Mesothelial cell of epicardium (in vitro differentiated cells): ENCODE measurements at places on chromosomes 5 and 9. TPM values are rescaled to one million over a fixed set of nuclear protein-coding genes. Genes with fewer than 3 reads are reported as not detected.

- DNase-seq, result no peak
Measured at GRCh38 chr5:160470437-160471361, 49.0 kb downstream of the PTTG1 start.

DNA sequence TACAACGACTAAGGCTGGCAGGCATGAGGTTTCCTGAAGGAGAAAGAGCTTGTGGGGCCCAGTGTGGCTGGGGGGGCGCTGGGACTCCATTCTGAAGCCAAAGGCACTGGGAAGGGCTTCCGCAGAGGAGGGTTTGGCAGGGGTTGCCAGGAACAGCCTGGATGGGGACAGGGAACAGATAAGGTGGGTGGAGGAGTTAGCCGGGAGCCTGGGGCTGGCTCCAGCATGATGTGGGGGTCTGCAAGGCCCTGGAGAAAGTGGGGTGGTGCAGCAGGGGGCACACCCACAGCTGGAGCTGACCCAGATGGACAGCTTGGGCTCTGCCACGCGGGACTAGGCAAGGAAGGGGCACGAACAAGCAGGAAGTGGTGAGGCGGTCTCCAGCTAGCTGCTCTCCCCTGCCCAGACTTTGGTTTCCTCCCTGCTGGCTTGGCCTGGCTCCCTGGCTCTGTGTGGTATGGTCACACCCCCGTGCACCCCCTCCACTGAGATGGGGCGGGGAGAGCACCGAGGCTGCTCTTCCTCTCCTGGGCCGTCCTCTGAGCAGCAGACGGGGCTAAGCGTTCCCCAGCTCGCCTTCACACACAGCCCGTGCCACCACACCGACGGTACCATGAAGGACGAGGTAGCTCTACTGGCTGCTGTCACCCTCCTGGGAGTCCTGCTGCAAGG, at the start of gene LTC4S:
Gene LTC4S, plus strand, starts transcription at position 519 of the 672 bp plus-strand sequence. Its CDS starts 95 bp downstream, at position 614.
- DNase-seq, result no peak

The GAS1 gene
- 47.8 to 50.6 TPM (median 49.1 TPM) in 3 replicates for total RNA-seq

The PTPRD gene
- total RNA-seq, result 109 to 112 TPM (median 109 TPM) in 3 replicates

The PCDHB7 gene
- total RNA-seq, result 1.4 to 1.8 TPM (median 1.6 TPM) in 3 replicates

GRCh38 chr9:114058688-114059046, 19.4 kb downstream of the AMBP start:
- DNase-seq, result no peak

DNA sequence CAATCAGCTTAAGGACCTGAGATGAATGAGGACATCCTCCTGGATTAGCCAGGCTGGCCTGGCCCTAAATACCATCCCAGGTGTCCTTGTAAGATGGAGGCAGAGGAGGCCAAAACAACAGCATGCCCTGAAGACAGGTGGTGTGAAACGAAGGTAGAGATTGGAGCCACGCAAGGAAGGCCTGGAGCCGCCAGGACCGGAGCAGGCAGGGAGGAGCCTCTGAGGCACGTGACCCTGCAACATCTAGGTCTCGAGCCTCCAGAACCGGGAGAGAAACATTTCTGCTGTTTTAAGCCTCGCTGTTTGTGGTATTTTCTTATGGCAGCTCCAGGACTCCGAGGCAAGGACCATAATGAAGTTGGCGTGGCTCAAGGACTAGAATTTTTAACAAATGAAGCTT, 9.7 kb upstream of the COL5A1 start:
- DNase-seq, result no peak

The CDKN2B gene
- total RNA-seq, result 40.3 to 47.6 TPM (median 45.2 TPM) in 3 replicates

- no peak for DNase-seq
Measured at GRCh38 chr9:2465921-2466460, 155.6 kb upstream of the VLDLR start.

- DNase-seq, result no peak
Measured at GRCh38 chr5:15243301-15244020, 256.5 kb upstream of the FBXL7 start.

DNA sequence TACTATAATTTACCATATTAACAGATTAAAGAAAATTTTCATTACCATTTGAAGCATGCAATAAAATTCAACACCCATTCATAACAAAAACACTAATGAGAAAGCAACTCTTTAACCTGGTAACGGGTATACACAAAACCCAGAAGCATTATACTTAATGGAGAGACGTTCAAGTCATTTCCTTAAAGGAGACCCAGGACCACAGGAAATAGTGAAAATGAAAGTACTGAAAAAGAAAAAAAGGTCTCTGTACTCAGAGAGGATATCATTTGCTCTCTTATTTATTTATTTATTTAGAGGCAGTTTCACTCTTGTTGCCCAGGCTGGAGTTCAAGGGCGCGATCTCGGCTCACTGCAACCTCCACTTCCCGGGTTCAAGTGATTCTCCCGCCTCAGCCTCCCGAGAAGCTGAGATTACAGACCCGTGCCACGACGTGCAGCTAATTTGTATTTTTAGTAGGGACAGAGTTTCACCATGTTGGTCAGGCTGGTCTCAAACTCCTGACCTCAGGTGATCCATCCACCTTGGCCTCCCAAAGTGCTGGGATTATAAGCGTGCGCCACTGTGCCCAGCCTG, 61.6 kb downstream of the SETX start:
- no peak for DNase-seq

The SPAG8 gene
- 0.89 to 1.6 TPM (median 1.4 TPM) in 3 replicates for total RNA-seq
